ENCODE measurements at places on chromosomes 6 and 20. TPM values are rescaled to one million over a fixed set of nuclear protein-coding genes. Genes with fewer than 3 reads are reported as not detected.

The ACTL10 gene
- total RNA-seq, result 4.7 TPM

The BCAS1 gene
- 0.08 TPM for total RNA-seq

The AKAP12 gene
- total RNA-seq, result 1.4 TPM

The RAET1G gene
- total RNA-seq, result not detected

The PHACTR2 gene
- 26.2 TPM for total RNA-seq

The SIGLEC1 gene
- total RNA-seq, result not detected

The CLVS2 gene
- not detected for total RNA-seq

The FRK gene
- 0.04 TPM for total RNA-seq

The PRSS35 gene
- 0.06 TPM for total RNA-seq

The NRN1 gene
- 0.86 TPM for total RNA-seq

The MAN1A1 gene
- 37.3 TPM for total RNA-seq

The BICRAL gene
- total RNA-seq, result 12.1 TPM

The SNX9 gene
- 72.2 TPM for total RNA-seq

The TREM1 gene
- not detected for total RNA-seq

The PPARD gene
- 17.8 TPM for total RNA-seq

The PLCB4 gene
- not detected for total RNA-seq

The PLAGL1 gene
- total RNA-seq, result 24.3 TPM

The MARCKS gene
- total RNA-seq, result 0.11 TPM

The CD83 gene
- total RNA-seq, result 45.6 TPM

The CST2 gene
- not detected for total RNA-seq

The RAD21L1 gene
- total RNA-seq, result not detected

The KCNK15 gene
- total RNA-seq, result 0.30 TPM

The BTN1A1 gene
- total RNA-seq, result not detected

The PTCRA gene
- total RNA-seq, result not detected

The SPATS1 gene
- not detected for total RNA-seq

The DNMT3B gene
- total RNA-seq, result 1.3 TPM

The SDCBP2 gene
- total RNA-seq, result 3.3 TPM

The ADGRG6 gene
- total RNA-seq, result 0.67 TPM

The OR2B3 gene
- not detected for total RNA-seq

The TBC1D22B gene
- 13.3 TPM for total RNA-seq

The RSPH3 gene
- 4.2 TPM for total RNA-seq

The BANF2 gene
- not detected for total RNA-seq

The ATG5 gene
- 42.0 TPM for total RNA-seq

The PRSS16 gene
- total RNA-seq, result 0.46 TPM

The FAM83C gene
- total RNA-seq, result not detected

The PACRG gene
- total RNA-seq, result not detected

The MPIG6B gene
- 0.06 TPM for total RNA-seq

The ZC2HC1B gene
- total RNA-seq, result not detected

The TFAP2D gene
- not detected for total RNA-seq

The PACSIN1 gene
- 0.11 TPM for total RNA-seq

The CCN5 gene
- not detected for total RNA-seq

The DACT2 gene
- not detected for total RNA-seq

The HLA-G gene
- total RNA-seq, result 0.32 TPM

The ZNF335 gene
- 30.3 TPM for total RNA-seq

The PDE7B gene
- 0.38 TPM for total RNA-seq

The DHX16 gene
- total RNA-seq, result 46.8 TPM

The BPIFA1 gene
- not detected for total RNA-seq

The MDN1 gene
- 69.8 TPM for total RNA-seq
